HS-27A (cell line): ENCODE measurements at places on chromosomes 3 and 15.

GRCh38 chr3:137471558-137472204, 292.4 kb upstream of the SOX14 start:
- DNase-seq, result no peak

- DNase-seq, result no peak
These were observed 40.2 kb upstream of the IDH2 start for GRCh38 chr15:90142216-90143165.

GRCh38 chr15:31487811-31488436, 161.3 kb downstream of the KLF13 start:
- peak; percentile 36 for DNase-seq

DNA sequence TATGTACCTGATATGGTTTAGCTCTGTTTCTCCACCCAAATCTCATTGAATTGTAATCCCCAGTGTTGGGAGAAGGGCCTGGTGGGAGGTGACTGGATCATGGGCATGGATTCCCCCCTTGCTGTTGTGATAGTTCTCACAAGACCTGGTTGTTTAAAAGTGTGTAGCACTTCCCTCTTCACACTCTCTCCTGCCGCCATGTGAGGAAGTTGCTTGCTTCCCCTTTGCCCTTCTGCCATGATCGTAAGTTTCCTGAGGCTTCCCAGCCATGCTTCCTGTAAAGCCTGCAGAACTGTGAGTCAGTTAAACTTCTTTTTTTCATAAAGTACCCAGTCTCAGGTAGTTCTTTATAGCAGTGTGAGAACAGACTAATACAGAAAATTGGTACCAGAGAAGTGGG, 93.1 kb downstream of the C3orf70 start:
- DNase-seq, result no peak

DNA sequence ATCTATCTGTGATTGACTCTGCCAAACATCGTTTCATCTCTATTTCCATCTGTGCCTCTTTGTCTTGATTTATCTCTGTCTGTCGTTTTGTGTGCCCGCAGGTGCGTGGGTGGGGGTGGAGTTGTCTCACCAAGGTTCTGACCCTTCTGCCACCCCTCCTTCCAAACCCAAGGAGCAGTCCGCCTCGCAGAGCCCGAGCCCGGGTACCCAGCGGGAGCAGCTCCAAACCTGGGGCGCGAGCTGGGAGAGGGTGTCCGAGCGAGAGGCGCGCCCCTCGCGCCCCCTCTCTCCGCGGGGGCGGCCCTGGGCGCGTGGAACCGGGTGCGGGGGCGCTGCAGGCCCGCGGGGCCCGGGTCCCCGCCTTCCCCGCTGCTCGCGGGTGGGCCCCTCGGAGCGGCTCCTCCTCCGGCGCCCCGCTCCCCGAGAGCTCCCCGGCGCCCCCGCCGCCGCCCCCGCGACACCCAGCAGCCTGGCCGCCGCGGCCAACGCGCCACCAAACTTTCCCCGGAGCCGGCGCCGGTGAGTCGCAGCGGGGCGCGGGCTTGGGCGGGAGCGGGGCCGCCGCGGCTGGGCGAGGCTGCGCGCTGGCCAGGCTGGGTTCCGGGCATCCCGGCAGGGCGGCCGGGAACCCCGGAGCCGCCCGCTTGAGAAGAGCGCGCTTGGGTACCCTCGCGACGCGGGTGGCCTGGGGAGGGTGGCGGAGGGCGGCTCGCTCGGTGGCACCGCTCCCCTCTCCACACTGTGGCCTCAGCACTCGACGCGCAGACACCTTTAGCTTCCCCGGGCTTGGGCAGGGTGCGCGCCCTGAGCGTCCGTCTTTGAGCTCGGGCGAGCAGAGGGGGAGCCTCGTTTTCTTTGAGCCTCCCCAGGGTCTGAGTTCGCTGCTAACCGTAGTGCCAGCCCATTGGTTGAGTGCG, at the start of gene HRH1:
HRH1 (plus strand) TSS at position 458 of the 917 bp plus-strand sequence. CDS start 104,545 bp downstream, outside the sequence.
- no peak for DNase-seq
